Ascending aorta (tissue), 2 donors: ENCODE measurements at places on chromosomes 13 and 19.

DNA sequence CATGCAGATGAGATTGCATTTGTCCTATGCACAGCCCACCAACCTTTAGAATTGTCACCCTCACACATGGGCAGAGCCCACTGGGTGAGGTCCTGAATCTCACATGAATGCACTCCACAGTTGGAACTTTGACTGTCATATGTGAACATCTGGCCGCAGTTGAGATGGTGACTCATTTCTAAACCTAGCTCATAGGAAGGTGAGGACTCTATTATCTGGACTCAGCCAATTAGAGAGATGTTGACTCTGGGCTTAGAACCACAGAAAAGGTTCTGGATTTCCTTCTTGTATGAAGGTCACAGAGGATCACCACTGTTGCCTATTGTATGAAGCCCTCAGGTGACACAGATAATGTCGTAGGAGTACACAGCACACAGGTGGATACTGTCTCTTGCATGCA, 25.6 kb upstream of the ZNF681 start:
- no peak overlapping the region for H3K4me3 ChIP-seq
- no peaks in the 10 kb centered on the region for H3K27me3 ChIP-seq
- no peak overlapping the region for H3K27ac ChIP-seq
- no peaks in the 10 kb centered on the region for H3K4me1 ChIP-seq

- no peak for DNase-seq
- no peaks in the 10 kb centered on the region for H3K36me3 ChIP-seq
- H3K4me1 ChIP-seq = no peaks in the 10 kb centered on the region
- H3K27me3 ChIP-seq = no peaks in the 10 kb centered on the region
Observed at GRCh38 chr13:90690458-90691080, 656.9 kb upstream of the MIR17HG start.

GRCh38 chr19:40982594-40983101, 8.4 kb upstream of the CYP2B6 start:
- no peak for DNase-seq
- no peak overlapping the region for H3K4me3 ChIP-seq
- H3K27ac ChIP-seq = no peak overlapping the region
- H3K36me3 ChIP-seq = no peaks in the 10 kb centered on the region
- no peaks in the 10 kb centered on the region for H3K4me1 ChIP-seq
- no peaks in the 10 kb centered on the region for H3K27me3 ChIP-seq

DNA sequence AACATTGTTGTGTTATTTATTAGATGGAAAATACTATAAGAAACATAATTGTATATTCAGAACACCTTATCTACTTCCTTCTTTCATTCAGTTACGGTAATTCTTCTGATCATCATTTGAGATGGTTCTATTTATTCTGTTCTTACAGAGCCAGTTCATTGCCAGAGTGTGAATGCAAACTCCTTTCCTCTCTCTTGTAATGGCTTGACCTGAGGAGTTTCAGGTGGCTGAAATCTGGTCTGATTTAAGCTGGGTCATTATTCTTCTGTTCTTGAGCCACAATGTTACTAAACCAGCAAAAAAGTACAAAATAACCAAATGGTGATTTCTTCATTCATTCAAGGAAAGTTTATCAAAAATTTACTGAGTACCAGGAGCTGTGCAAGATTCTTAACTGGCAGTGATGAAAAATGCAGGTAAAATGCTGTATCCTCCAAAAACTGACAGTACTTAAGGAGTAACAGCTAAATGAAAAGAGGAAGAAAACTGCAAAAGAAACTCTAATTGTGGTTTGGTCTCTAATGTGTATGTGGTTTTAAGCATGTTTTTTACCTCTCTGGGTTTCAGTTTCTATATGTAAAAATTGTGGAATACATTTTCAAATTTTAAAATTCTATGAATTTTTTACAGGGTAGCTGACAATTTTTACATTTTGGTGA, 182.4 kb upstream of the UFM1 start:
- H3K4me1 ChIP-seq = no peaks in the 10 kb centered on the region
- no peak for DNase-seq
- no peak overlapping the region for H3K4me3 ChIP-seq
- no peaks in the 10 kb centered on the region for H3K27me3 ChIP-seq
- no peak overlapping the region for H3K27ac ChIP-seq
- H3K36me3 ChIP-seq = no peaks in the 10 kb centered on the region

DNA sequence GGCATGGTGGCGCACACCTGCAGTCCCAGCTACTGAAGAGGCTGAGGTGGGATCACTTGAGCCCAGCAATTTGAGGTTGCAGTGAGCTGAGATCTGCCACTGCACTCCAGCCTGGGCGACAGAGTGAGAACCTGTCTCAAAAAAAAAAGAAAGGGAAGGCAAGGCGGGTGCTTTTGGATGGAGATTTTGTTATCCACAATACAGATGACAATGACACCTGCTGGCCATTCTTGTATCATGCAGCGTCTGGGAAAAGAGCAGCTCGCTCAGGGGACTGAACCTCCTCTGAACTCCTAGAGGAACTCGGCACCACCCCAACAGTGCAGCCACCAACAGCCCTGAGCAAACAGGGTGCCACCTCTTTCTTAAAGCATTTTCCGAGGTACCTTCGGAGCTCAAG, 22.8 kb downstream of the HAUS8 start:
- no peak overlapping the region for H3K4me3 ChIP-seq
- H3K27ac ChIP-seq = no peak overlapping the region

DNA sequence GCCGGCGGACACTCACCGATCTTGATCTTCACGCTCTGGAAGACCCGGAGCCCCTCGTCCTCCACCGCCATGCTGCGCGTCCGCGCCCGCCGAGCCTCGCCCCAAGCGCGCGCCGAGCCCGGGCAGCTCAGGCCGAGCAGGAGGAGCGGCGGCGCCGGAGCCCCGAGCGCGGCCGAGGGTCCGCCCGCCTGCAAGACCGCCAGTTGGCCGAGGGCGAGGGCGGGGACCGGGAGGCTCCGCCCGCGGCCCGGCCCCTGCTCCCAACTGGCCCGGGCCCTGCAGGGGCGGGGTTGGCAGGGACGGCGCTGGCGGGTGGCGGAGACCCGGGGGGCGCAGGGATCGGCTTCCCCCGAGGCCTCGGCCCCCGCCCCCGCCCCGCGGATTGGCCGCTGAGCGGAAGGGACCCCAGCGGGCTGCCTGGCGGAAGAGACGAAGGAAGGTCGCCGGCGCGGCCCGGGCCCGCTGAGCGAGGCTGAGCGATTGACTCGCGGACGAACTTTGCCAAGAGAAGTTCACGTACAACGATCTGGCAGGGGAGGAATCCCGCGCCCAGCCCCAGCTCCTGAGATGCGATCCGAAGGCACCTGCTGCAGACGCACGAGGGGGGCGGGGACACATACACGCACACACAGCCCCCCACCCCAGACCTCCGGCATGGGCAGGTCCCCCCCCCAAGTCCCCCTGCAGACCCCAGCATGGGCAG, at the start of gene RASA3:
Gene RASA3, minus strand, starts transcription at position 205 of the 703 bp plus-strand sequence. Its CDS starts 134 bp downstream, at position 71.
- peak within 1 kb of the TSS; percentile 72 for H3K4me3 ChIP-seq
- no peaks in the 10 kb centered on the region for H3K27me3 ChIP-seq
- H3K4me1 ChIP-seq = peaks cover 25% of the 10 kb centered on the region

DNA sequence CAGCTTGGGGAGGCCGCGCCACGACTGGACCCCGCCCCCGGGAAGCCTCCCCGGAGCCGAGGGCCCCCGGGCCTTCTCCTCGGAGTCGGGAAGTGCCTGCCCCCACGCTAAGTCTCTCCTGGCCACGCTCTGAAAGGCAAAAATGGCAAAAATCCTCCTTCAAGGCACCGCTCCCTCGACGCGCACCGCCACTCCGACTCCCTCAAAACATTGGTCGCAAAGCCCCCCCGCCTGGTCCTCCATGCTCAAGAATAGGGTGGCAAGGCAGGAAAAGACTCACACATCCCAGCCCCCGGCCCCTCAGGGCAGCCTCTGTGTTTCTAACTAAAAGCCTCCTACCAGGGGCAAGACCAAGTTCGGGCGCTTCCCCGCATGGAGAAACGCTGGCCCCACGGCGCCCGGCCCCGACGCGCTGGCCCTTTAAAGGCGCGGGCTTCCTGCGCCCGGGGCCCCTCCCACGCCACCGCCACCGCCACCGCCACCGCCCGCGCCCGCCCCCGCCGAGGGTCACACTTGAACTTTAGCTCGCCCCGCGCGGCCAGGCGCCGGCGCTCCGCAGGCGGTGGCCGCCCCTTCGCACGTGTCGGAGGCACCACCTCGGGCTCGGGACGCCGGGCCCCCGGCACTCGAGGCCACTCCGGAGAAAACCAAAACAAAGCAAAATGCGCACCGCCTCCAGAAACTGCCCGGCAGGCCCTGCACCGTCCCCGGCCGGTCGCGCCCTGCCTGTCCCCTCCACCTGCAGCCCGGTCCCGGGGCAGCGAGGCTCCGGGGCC, 1.9 kb downstream of the FOXO1 start:
- DNase-seq = no peak
- H3K27me3 ChIP-seq = no peaks in the 10 kb centered on the region
- peaks cover 31% of the 10 kb centered on the region for H3K4me1 ChIP-seq
- H3K27ac ChIP-seq = peak overlapping the region; percentile 96
- H3K36me3 ChIP-seq = no peaks in the 10 kb centered on the region

DNA sequence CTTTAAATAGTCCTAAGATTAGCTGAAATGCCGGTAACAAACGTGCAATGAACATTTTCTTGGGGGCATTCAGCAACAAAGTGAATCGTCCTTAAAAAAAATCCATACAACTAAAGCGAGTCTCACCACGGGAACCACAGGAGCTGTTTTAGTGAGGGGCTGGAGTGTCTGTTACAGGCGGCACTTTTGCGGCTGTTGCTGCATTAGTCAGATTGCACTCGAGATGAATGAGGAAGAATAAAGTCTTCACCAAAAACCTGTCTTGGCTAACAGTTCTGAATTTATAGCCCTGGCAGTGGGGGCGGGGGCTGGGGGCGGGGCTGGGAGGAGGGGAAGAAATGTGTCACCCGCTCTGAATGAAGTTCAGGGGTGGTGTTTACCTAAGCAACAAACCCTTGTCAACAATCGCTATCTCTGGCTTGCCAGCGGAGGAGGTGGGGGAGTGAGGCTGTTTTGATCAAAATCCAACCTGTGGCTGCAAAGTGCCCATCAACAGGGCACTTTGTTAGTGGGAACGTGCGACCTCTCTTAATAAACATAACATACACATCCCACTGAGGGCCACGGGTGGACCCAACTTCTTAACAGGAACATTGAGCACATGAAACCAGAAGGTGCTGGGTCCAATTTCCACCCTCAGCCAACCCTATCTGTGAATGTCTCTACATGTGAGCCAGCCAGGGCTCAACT, 44.5 kb downstream of the RFX2 start:
- H3K27me3 ChIP-seq = no peaks in the 10 kb centered on the region
- no peak for DNase-seq
- H3K27ac ChIP-seq = peak overlapping the region; percentile 85
- no peaks in the 10 kb centered on the region for H3K36me3 ChIP-seq
- peaks cover 22% of the 10 kb centered on the region for H3K4me1 ChIP-seq
- H3K4me3 ChIP-seq = peak overlapping the region; percentile 5

GRCh38 chr19:33445442-33446329, 72.2 kb downstream of the CEBPG start:
- H3K27me3 ChIP-seq = no peaks in the 10 kb centered on the region
- no peaks in the 10 kb centered on the region for H3K36me3 ChIP-seq
- H3K4me1 ChIP-seq = no peaks in the 10 kb centered on the region
- H3K27ac ChIP-seq = no peak overlapping the region
- no peak overlapping the region for H3K4me3 ChIP-seq
